ENCODE measurements at places on chromosomes 5 and 9. TPM values are rescaled to one million over a fixed set of nuclear protein-coding genes. Genes with fewer than 3 reads are reported as not detected.
A peak's percentile ranks its signal among the peaks of the same experiment; 100 is the strongest.

Gene GLRA1
- not detected for total RNA-seq

- DNase-seq: peak; percentile 13
Measured at GRCh38 chr9:4538621-4539020, 48.4 kb downstream of the SLC1A1 start.

- DNase-seq: no peak
Measured at GRCh38 chr9:15711531-15711930, 158.7 kb downstream of the CCDC171 start.

- no peak for DNase-seq
Measured at GRCh38 chr5:12022444-12022843, 118.2 kb upstream of the CTNND2 start.

DNA sequence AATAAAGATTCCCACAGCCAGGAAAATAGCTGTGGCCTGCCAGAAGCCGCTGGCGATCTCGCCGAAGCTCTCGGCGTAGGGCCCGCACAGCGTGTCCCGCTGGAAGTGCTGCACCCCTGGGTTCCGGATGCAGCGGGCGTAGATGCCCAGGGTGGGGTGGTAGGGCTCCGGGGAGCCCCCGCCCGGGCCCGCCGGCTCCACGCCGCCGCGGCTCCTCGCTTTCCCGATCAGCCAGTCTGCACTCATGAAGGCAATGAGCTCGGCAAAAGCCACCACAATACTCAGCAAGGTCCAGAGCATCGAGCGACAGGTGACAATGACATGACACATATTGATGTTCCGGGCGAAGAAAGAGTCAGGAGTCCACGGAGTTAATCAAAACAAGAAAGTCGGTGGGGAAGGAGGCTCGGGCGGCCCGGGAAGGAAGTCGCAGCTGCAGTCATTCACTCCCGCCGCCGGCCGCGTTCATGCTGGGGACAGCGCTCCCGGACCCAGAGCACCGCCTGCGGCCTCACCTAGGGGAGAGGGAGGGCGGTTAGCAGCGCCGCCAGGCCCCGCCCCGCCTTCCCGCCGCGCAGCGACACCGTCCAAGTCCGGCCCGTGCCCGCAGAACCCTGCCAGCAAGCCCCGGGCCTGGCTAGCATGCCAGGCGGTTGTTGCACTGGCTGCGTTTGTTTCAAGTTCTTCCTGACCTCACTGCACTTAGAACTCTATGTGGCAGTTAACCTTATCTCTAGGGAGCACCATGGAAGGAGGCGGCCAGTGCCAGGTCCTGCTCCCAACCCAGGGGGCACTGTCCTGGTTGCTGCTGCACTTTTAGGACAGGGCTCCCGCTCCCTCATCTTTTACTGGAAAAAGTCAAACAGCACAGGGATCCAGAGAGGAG lies 138.4 kb downstream of the LHFPL2 start:
- DNase-seq: no peak

GRCh38 chr5:94240596-94240992 lies 377.8 kb downstream of the KIAA0825 start:
- DNase-seq: no peak

DNA sequence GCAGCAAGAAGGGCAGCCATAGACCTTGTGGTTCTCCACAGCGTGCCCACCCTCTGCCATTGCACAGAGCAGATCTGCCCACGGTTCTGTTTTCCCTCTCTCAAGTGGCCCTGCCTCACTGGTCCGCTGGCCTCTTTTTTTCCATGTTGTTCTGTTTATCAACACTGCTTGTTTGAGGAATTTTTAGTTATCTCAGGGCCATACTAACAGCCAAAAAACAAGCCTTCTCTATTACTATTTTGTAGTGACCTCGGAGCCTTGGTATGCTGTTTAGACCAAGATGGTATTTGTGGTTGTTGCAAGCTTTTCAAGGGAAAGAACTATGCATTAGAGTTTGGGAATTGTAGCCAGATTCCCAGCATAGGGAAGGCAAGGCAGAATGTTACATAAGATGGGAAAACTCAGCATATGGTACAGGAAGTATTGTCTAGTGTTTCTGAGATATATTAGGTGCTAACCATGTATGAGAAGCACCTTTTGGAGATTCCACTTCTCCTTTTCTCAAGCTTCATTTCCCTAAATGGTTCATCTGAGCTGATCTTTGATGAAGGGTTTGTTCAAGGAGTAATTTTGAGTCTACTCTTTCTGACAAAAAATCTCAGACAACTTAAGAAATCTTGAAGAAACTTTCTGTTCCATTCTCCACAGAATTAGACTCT lies 54.3 kb downstream of the NUP214 start:
- DNase-seq: no peak

DNA sequence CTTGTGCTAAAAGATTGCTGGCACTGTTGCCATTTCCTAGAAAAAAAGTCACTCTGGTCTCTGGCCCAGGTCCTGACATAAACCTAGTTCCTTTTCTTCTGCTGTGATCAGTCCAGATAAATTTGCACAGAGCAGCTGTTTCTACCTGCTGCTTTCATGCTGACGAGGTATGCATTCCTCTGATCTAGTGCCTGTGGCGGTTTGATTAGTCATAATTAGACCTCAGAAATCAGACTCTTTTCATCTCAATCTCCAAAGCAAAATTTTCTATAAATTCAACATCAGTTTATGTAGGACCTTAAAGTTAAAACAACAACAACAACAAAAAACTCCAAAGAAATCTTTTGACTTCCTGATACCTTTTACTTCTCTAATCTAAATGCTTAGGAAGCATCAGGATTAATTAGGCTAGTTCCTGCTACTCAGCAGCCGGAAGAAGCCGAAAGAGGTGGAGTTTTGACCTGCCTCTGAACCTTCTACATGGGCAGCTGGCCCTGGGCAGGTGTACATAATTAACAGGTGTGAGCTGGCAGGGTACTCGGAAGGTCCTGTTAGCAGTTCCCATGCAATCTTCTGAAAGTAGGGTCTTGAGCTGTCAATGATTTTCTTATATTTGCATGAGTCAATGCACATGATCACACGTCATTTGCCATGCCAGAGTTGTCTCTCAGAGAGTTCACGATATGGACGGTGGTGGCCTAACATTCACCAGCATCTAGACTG lies 83.3 kb upstream of the CCDC112 start:
- no peak for DNase-seq

Data from SK-MEL-5 (cell line).